ENCODE measurements at places on chromosomes 11 and 22. TPM values are rescaled to one million over a fixed set of nuclear protein-coding genes. Genes with fewer than 3 reads are reported as not detected.

PKNOX2 gene
- total RNA-seq, result not detected

DDB1 gene
- 202 TPM for total RNA-seq

GGT5 gene
- 0.29 TPM for total RNA-seq

OR8G1 gene
- not detected for total RNA-seq

OR8A1 gene
- not detected for total RNA-seq

JHY gene
- total RNA-seq, result 1.5 TPM

PRMT3 gene
- 17.1 TPM for total RNA-seq

CFAP300 gene
- not detected for total RNA-seq

Data from activated CD8-positive, alpha-beta T cell treated with anti-CD3 and anti-CD28 coated beads, Interleukin-2, amount 10 ng/mL, durations not matched to agents 7 days and 5 days (primary cell).